AG20443 (cell line): ENCODE measurements at places on chromosomes 7 and 10.

DNA sequence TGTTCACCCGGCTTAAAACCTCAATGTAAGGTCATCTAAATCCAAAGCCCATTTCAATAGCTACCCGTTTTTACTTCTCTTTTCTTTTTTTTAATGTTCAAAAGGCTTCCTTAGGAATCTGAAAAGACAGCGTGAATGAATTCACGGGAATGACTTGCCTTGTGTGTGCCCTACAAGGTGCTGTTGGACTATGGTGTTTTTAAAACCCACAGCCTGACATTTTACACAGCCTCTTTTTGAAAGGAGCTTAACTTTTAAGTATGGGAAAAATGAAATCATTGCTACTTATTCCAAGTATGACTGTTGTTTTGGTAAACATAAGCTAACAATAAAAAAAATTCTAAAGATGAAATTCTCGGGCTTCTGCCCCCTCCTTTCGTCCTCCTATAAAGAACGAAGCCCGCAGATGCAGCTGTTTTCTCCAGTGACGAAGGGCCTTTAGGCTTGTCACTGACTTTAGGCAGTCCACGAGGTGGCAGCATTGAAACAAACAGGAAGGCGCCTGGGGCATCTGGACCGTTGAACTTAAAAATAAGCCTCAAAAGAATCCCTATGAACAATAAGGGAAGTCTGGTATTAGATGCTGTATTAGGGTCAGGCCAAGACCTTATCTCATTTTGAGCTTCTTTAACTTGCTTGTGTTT lies 141.3 kb downstream of the NRP1 start:
- peak; percentile 86 for DNase-seq

DNA sequence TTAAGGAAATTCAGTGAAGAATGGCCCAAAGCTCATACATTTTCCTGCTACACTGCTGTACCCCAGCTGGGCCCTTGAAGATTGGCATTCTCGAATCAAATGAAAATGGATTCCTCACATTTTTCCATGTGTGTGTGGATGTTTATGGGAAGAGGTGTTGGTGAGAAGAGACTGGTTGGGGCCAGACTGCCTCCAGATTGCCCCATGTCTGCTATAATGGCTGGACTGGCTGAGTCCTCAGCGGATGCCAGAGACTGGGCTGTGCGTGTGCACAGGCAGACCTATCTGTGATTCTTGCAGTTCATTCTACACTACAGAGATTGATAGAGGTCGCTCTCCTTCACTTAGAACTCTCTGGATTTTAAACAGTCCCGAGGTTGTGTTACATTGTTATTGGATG lies 183.6 kb upstream of the GDF10 start:
- no peak for DNase-seq

- DNase-seq: no peak
Observed at GRCh38 chr7:127516320-127516719, 69.1 kb downstream of the GCC1 start.

- no peak for DNase-seq
Observed at GRCh38 chr10:73992899-73993788, 4.8 kb upstream of the VCL start.

DNA sequence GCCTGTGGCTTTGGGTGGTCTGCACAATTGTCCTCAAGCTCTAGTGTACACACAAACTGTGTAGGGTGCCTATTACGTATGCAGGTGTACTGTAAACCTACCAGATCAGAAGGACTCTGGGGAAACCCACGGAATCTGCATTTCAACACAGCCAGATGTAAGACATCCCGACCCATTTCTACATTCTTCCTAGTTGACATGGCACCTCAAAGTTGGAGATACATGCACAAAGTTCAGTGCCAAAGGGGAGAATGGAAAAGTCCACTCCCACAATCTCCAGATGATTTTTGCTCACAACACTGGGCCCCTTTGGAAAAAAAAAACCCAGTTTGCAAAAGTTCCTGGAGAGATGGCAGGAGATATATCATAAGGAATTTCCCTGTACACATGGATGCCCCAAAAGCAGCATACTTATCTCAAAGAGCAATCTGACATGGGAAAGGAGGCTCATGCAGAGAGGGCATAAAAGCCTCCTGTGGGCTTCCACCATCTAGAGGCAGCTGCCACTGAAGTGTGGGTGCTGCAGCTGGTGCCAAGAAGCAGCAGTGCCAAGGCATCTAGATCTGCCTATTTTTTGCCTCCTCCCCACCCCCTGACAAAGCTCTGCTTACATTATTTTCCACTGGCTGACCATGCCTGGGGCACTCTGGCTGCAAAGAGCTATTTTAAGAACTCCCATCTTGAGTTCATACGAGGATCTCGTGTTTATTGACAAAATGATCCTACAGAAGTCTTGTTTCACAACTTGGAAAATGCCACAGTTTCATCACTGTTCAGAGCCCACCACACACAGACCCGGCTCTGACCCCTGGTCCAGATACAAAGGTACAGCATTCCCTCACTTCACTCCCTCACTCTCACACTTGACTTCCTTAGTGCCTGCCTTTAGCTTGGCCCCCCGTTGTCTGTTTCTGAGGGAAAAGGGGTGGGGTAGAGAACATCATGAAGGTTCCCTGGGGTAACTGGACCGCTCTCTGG lies 12.9 kb downstream of the TECTB start:
- peak; percentile 68 for DNase-seq

DNA sequence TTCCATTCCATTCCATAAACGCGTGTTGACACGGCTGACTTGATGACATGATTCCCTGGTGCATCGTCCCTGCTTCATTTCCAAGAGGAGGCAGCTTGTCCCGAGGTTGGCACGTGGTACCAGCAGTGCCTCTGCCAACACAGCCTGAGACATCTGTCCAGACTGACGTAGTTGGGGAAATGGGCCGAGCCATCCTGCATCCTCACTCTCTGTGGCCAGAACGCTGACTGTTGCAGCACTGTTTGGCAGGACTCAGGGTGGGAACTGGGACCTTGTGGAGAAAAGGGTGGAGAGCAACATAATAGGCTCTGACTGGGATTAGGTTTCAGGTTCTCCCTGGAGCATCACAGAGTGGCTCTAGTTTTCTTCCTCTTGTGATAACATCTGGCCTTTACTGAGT lies 118.6 kb upstream of the BTBD16 start:
- peak; percentile 86 for DNase-seq

- peak; percentile 7 for DNase-seq
Observed at GRCh38 chr10:46227571-46227935, 59.2 kb upstream of the ANTXRL start.

- no peak for DNase-seq
Observed at GRCh38 chr7:15783987-15784693, 97.7 kb upstream of the MEOX2 start.

- no peak for DNase-seq
Observed at GRCh38 chr10:124724279-124725027, 19.7 kb downstream of the FAM53B start.

DNA sequence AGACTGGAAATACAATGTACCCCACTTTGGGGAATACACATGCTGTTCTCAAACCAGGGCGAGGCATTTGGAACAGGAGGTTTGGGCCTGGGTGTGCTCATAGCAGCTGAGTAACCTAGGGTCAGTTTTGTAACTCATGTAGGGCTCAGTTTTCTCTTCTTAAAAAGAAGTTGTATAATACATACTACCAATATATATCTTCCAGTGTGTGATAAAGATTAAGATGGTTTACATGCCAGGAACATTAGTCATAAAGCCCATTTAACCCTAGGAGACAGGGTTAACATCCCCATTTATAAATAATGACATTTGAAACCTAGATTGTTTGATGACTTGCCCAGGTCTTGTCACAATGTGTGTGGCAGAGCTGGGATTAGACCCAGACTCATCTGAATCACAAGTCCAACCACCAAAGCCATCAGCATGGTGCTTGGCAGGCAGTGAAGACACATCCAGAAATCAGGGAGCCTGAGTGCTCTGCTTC lies 6.0 kb downstream of the AKR1B10 start:
- no peak for DNase-seq

DNA sequence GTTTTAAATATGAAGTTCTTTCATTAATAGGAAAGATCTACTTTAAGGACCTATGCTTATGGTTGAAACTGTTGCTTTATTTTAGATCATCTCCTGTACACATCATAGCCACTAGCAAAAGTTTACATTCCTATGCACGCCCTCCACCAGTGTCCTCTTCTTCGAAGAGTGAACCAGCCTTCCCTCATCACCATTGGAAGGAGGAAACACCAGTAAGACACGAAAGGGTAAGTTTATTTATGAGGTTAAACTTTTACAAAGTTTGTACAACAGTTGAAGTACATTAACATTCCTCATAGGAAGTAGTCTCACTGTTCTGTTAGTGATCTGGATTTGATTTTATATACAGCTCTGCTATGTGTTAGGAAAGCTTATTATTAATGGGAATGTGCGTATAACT lies 16.9 kb downstream of the HBP1 start:
- DNase-seq: no peak

- DNase-seq: no peak
Observed at GRCh38 chr7:70322856-70323255, 724.6 kb downstream of the AUTS2 start.

DNA sequence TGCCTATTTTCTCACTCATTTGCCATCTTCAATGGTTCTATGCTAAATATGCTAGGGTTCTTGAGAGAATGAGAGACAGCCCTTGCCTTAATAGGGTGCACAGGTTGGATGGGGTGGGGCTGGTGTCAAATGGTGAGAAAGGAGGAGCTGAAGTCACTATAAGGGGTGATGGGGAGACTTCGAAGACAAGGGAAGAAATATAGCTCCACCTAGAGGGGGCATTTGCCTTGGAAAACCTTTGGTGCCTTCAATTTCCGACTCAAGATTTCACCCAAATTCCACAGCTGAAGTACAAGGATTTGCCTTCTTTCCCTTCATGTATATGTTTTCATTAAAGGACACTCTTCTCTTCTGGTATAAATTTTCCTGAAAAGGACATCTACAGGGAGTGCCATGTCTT lies 5.6 kb downstream of the PTN start:
- no peak for DNase-seq

DNA sequence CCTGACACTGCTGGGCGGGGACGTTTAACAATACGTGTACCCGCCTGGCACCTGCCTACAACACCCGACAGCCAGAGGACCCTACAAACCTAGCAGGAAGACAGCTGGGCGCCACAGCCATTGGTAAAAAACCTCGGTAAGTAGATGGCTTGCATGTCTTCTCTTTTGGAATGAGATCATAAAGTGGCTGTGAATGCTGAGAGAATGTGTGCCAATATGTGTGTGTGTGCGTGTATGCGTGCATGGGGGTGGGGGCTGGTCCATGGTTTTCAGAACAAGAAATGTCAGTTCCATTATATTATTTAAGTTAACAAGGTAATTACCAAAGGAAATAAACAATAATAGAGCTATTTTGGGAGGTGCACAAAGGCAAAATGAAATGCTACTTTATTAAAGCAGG lies 39.2 kb downstream of the PAPOLB start:
- no peak for DNase-seq

- DNase-seq: no peak
Observed at GRCh38 chr7:41964183-41964753, 261.4 kb upstream of the INHBA start.

DNA sequence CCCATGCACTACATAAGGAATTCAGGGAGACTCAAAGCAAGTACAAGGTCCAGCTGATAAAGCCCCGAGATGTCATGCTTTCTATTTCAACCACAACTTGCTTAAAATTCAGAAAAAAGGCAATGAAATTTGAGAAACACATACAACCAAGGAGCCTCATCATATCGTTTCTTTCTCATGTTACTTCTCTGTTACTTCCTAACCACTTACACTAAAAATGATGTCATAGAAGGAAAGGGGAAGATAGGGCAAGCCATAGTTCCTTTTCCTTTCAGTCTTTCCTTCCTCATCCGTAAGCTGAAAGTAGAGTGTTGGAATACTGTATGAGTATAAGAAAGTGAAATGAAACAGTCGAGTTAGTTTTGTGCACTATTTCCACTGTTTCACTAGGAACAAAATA lies 27.9 kb upstream of the CDK14 start:
- DNase-seq: no peak

GRCh38 chr10:128373071-128373749 lies 247.0 kb upstream of the MKI67 start:
- DNase-seq: no peak

- no peak for DNase-seq
Observed at GRCh38 chr10:69835233-69835632, 33.5 kb downstream of the COL13A1 start.

- no peak for DNase-seq
Observed at GRCh38 chr10:51144161-51144781, 70.0 kb downstream of the PRKG1 start.

DNA sequence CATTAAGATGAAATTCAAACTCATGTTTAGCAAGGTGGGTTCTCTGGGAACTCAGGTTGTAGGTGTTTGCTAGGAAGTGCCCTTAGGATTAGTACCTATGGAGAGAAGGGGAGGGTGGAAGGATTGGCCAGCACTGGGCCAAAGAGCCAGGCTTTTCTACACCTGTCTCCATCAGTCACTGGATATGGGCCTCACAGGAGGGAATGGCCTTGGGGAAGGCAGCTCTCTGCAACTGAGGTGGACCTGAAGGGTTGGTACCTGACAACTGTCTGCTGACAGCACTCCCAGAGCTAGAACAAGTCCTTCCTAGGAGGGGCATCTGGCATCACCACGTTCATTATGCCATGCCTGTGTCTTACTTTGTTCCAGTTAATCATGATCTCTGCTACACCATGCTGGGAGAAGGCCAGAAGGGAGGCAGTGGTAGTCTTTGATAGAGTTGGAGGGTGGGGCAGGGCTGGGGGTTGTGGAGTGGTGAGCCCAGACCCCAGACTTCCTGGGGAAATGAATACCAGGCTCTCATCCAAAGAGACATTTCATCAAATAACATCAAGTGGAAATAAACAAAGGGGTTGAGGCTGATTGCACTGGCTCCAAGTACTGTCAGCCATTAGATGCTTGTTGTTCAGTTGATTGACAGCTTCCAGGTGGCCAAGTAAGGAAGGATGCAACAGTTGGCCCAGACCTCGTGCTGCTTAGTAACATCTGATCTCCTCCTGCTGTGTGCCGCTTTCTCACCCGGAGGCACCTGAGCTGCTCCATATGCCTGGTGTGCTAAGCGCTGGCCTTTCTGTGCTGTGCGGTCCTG lies 70.6 kb upstream of the PIK3CG start:
- no peak for DNase-seq

- DNase-seq: no peak
Observed at GRCh38 chr10:31390804-31391203, 71.8 kb downstream of the ZEB1 start.

- DNase-seq: peak; percentile 71
Observed at GRCh38 chr7:47763063-47763974, 181.4 kb upstream of the TNS3 start.

DNA sequence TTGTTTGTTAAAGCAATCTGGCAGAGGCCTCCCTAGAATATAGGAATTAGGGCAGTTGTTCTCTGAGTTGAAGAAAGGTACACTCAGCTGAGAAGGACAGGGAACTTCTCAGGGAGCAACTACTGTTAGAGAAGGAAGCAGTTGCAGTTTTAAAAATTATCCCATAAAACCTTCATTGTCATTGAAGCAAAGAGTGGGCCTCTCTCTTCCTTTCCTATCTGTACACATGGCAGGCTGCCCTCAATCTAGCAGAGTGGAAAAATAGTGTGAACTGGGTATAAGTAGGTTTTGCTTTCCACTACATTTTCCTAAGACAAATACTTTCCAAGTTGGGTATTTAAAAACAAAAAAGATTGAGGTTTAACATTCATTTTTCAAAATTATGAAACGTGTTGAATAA lies 236.7 kb upstream of the KLF14 start:
- DNase-seq: no peak
